Large intestine (tissue), 12 donors: ENCODE measurements at places on chromosomes 3 and 15.

DNA sequence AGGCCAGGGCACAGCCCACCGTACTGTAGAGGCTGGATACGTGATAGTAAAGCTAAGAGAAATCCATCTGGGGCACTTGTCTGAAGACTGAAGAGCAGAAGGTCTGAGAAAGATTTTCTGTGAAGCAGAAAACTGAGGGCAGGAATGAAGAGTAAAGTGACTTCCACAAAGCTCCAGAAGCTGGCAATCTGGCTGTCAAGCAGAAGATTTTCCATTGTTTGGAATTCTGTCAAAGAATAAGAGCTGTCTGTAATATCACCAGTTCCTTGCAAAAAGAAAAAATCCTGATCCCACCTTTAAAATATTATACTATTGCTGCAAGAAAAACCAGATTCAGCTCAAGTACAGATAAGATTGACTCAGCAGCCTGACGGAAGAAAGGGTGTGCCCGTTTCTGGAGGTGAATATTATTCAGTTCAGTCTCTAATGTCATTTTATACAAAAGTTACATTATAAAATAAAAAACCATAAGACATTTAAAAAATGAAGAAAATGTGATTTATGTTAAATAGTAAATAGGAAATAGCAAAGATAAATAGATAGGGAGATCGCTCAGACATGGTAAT is 550.4 kb upstream of the SGO1 start:
- no peak for DNase-seq

- DNase-seq: no peak
These were observed 464.1 kb upstream of the CBLB start for GRCh38 chr3:106332884-106333283.

DNA sequence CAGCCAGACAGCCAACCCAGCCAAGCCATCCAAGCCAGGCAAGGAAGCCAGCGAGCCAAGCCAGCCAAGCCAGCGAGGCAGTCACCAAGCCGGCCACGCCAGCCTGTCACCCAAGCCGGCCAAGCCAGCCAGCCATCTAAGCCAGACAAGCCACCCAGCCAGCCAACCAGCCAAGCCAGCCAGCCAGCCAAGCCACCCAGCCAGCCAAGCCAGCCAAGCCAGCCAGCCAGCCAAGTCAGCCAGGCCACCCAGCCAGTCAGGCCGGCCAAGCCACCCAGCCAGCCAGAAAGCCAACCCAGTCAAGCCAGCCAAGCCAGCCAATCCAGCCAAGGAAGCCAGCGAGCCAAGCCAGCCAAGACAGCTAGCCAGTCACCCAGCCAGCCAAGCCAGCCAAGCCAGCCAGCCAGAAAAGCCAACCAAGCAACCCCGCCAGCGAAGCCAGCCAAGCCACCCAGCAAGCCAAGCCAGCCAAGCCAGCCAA is 201.2 kb downstream of the GOLGA6L6 start:
- no peak for DNase-seq

- no peak for DNase-seq
These were observed 40.5 kb downstream of the ZIC1 start for GRCh38 chr3:147449669-147450068.

DNA sequence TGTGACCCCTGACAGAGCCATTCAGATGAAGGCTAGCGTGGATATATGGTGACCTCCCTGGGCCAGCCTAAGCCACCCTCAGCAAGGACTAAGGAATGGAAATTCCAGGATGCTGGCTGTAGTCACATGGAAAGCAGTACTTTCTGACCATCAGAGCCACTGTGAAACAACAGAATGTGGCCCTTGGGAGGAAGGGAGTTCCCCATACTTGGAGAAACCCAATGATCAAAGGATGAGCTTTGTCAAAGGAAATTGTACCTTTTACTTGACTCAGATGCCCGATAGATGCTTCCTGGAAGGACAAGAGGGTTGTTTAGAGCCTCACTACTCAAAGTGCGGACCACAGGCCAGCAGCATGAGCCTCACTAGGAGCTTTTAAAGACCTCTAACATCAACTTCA is 484.5 kb upstream of the PROK2 start:
- DNase-seq: no peak
